ENCODE measurements at places on chromosomes 13 and 19.

- DNase-seq: no peak
Observed at GRCh38 chr19:3423183-3423829, 56.9 kb downstream of the NFIC start.

DNA sequence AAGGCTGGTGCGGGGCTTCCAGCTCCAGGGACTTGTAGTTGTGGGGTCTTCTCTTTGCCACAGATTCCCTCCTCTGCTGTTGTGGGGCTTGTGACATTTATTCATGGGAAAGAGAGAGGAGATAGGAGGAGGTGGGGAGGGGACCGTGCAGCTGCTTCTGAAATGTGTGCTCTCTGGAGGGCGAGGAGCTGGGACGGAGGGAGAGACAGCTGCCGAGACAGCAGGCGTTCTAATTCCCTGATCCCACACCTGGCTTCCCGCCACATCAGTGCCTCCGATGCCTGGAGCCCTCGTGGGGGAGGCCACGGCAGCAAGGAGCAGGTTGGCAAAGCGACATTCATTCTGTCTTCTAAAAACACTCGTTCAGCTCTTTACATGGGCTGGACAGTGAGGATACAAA, 164.4 kb downstream of the USP12 start:
- no peak for DNase-seq

- DNase-seq: no peak
Observed at GRCh38 chr13:19882231-19882630, 18.8 kb upstream of the ZMYM5 start.

DNA sequence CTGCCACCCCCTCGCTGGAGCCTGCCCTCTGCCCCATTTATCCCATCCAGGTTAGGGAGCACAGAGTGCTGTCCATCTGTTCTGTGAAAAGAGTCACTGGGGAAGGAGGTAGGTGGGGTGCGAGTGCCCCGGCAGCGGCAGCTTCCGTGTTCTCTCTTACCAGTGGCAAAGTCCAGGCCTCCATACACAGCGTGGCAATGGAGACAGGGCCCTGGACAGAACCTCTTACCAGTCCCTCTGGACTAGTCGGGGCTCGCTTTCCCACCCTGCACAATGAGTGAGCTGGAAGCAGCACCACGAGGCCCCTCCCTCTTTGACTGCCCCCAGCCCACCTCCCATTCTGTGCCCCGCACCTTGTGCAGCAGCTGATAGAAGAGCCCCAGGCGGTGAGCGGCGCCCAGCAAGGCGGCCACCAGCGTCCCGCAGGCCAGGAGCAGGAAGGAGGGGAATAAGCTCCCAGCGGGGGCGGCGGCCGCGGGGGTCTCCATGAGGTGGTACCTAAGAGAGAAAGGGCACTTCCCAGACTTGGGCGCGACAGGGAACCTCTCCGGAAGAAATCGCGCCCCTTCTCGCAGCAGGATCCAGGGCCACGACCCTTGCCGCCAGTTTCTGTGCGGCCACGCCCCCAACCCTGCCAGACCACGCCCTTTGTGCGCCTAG, 17.5 kb downstream of the SYDE1 start:
- no peak for DNase-seq

GRCh38 chr19:18774107-18774506, 17.0 kb downstream of the COMP start:
- DNase-seq: no peak

DNA sequence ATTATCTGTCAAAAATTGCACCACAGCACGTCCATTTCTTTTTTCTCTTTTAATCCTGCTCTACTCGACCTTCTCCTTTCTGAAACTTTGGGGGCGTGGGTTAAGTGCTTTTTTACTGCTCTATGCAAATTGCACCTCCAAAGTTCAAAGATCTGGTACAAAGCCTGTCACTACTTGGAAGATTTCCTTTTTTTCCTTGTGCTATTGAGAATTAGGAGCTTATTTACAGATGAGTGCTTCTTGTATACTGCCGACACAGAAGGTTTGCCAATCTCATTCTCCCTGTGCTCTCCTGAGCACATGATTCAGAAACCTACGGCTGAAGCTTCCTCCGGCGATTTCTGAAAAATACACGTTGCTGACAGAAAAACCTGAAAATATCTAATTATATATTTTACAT, 94.8 kb downstream of the TEX29 start:
- DNase-seq: no peak

- DNase-seq: no peak
Observed at GRCh38 chr19:41511628-41512027, 64.3 kb upstream of the CEACAM21 start.

- DNase-seq: no peak
Observed at GRCh38 chr19:6324757-6325156, 8.7 kb downstream of the ACER1 start.

DNA sequence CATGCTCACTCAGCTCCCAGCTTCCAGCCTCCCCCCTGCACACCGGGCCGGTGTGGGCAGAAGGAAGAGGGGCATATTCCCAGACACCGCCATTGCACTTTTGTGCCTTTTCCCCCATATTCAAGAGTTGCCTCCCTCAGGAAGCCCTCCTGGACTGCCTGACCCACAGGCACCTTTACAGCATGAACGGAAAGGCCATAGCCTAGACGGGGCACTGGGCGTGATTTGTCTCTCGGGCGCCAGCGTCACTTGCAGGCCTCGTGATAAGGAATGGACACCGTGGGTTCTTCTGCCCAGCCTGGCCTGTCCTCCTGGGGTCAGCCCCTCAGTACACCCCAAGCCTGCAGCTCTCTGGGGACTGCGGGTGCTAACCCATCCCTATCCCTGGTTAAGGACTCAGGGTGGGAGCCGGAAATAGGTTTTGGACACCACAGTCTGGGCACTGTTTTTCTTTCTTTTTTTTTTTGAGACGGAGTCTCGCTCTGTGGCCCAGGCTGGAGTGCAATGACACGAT, 933 bp upstream of the UQCR11 start:
- no peak for DNase-seq
